ENCODE measurements at places on chromosomes 3 and 15.
A peak's percentile ranks its signal among the peaks of the same experiment; 100 is the strongest.

DNA sequence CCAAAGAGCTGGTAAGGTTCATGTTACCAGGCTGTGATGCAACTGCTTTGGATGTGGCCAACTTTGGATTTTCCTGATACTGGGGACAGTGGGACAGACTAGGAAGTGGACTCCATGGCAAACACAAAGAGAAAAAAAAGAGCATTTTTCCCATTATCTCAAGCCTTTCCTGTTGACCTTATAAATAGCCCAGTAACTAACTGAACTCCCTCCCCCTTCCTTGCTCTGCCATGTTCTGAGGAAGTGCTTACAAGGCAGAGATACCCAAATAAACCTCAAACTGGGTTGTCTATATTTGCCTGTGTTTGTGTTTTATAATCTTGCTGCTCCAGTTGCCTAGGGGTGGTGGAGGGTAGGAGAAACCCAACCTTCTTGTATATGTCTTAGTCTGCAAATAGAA lies 27.3 kb upstream of the SLC9A9 start:
- no peak for DNase-seq

- DNase-seq, result no peak
Measured at GRCh38 chr15:41483115-41483514, 10.6 kb upstream of the ITPKA start.

DNA sequence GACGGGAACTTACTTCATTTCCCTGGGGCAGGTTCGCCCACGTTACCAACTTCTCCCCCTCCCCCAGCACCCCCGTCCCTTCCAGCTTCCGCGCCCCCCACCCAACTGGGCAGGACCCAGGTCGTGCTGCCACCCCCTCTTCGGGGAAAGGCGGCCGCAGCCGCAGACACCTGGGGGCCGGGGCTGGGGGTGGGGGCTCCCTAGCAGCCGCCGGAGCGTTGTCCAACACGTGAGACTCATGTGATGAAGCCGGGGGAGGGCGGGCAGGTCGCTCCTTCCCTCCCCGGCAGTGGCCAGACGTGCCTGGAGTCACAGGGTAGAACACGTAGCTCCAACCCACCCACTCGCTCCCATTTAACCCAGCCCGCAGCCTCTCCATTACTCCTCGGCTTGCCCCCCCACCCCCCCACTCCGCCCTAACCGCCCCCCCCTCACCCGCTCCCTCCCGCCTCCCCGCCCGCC lies 240 bp upstream of the BHLHE40 start:
- DNase-seq, result peak; percentile 78

GRCh38 chr3:6468589-6468988 lies 392.3 kb upstream of the GRM7 start:
- no peak for DNase-seq

DNA sequence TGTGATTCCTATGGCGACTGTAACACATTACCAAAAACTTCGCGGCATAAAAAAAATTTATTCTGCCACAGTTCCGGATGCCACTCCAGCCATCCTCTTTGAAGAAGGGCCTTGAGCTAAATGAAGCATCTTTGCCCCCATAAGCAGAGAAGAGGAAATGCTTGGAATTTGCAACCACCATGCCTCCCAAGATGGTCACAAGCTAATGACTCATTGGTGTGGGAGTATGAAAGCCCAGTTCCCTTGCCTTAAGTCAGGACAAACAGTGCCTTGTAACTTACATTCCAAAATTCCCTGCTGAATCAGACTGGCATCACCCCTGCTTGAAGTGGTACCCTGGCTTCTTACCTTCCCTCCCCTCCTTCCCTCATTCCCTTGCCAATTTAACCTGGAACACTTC lies 1077.4 kb downstream of the EPHA3 start:
- DNase-seq, result no peak

- DNase-seq, result no peak
Measured at GRCh38 chr3:3800685-3801493, 1.7 kb downstream of the LRRN1 start.

DNA sequence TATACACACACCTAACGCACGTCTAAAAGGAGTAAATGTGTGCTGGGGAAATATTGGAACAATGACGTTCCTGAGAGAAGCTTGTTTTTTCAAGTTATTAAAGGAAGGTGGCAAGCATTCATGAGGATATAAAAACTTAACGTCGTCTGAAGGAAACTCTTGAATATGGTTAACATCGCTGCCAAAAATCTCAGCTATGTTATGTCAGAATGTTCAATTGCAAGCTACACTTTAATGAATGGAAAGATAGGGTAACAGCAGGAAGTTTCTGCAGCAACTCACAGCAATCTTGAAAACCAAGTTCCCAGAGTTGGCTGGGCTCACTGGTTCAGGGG lies 54.3 kb upstream of the MEF2A start:
- DNase-seq, result no peak

- DNase-seq, result no peak
Measured at GRCh38 chr3:109784285-109784684, 446.9 kb upstream of the DPPA4 start.

DNA sequence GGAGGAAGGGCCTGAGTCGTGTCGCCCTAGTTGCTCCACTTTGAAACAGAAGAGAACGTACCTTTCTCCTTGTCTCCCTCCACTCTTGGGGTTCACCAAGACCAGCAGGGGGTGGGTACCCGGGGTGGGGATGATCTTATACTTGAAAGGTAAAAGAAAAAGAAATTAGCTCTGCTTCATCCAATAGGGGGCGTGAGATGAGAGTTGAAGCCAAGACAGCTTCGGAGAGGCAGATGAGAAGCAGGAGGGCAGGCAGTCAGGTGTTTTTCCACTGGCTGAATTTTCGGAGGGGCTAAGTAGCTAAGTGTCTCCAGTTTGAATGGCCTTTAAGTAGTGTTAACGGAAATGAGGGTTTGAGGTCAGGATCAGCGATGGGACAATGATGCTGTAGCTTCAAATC lies 100.4 kb downstream of the DGKG start:
- no peak for DNase-seq

DNA sequence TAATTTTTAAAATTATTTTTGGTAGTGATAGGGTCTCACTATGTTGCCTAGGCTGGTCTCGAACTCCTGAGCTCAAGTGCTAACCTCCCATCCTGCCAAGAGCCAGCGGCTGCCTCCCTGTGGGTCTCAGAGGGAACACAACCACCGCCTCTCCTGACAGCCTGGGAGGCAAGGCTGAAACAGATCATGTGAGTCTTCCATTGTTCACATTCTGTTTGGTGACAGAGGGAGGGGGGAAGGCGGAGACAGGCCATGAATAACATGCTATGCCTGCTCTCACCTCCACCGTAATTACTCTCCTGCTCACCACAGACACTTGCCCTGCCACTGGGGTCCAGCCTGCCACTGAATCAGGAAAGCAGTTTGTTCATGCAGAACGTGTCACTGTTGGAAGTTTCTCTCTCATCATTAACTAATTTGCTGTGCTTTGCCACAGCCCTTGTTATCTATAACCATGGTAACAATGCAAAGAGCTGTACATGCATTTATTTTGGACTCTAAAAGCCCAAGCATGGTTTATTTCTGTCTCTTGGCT lies 78.4 kb upstream of the RASGRF1 start:
- DNase-seq, result no peak

DNA sequence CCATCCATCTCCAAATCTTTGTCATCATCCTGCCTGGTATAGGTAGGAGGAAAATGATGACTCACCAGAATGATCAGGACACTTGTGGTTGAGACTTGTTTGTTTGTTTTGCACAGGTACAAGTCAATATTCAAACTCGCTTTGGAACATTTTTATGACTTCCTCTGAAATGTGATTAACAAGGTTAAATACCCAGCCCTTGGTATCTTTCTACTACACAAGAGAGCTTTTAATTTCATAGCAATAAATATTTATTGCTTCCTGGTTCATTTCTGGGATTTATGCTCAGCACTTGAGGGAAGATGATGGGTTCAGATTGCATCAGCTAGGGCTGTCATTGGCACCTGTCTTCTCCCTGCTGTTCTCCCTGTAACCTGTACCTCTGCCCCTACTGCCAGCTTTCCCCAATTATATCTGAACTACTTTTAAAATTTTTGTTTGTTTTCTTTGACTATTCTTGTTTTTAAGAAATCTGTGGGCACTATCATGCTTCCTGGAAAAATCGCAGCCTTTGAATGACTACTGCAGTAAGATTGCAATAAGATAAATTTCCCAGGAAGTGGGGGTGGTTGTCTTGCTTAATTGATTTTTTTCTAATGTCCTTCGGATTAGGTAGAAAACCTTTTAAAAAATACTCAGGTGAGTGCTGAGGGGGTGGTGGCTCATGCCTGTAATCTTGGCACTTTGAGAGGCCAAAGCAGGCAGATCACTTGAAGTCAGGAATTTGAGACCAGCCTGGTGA lies 24.3 kb upstream of the GCNT3 start:
- no peak for DNase-seq

DNA sequence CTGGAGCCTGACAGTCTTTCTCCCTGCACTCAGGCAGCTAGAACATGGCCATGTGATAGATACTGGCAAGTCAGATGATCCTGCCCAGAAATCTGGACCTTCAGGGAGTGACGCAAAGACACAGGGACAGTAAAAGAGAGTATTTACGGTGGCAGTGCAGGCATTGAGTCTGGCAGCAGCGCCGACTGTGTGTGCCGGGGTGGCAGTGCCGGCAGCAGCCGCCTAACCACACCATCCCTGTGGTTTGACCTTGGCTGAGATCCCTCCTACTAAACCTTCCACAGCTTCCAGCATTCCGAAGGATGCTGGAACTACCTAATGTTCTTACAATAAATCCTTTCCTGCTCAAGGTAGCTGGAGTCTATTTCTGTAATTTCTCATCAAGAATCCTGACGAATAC lies 4.6 kb upstream of the TSPAN3 start:
- DNase-seq, result no peak

GRCh38 chr3:126300001-126300760 lies 57.0 kb downstream of the KLF15 start:
- no peak for DNase-seq

- no peak for DNase-seq
Measured at GRCh38 chr15:35444557-35445204, 101.3 kb downstream of the DPH6 start.

DNA sequence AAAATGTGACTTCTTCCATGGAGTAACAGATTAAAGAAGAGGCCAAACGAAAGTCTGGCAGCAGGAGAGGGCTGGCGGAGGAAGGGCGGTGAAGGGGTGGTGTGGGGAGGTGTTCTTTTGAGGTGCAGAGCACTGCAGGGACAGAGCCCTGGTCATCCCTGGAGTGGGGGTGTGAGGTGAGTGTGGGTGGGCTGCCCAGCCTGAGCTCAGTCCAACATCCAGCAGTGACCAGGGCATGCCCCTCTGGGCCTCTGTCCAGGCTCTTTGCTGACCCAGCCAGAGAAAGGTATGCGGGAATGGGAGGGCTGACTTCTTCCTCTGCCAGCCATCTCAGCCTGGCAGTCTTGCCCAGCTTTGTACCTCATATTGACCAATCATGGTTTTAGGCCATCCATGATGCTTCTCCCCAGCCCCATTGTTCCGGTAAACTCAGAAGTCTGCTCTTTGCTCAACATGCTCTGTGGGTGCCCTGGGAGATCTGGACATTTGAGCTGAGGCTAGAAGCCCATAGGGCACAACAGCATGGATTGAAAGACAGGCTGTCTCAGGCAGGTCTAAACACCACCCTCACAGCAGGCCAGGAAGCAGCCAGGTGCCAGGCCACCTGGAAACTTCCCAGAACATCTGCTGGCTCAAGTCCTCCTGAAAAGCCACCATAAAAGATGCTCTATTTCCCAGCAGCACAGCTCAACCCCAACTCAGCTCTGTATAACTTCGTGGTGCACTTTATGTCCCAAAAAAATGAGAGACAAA lies 25.9 kb upstream of the CXCR6 start:
- no peak for DNase-seq

- no peak for DNase-seq
Measured at GRCh38 chr3:116445311-116445841, at the start of gene LSAMP. Gene LSAMP, minus strand, starts transcription at chr3:116445487.

DNA sequence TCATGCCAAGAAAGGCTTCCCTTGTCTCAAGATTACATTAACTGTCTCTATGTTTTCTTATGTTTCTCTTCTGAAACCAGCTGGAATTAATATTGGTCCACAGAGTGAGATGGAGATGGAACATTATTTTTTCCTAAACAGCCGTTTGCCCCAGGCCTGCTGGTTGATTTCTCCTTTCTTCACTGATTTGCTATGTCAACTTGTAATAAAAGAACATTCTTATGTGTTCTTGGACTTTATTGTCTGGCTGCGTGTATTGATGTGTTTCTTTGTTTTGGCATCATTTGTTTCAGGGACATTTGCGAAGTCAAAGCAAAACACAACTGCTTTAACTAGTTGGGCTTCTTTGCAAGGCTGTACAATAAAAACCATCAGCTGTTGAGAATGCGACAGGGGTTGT lies 168.5 kb downstream of the FAM43A start:
- no peak for DNase-seq

- DNase-seq, result no peak
Measured at GRCh38 chr3:36918050-36918449, 26.8 kb downstream of the TRANK1 start.

DNA sequence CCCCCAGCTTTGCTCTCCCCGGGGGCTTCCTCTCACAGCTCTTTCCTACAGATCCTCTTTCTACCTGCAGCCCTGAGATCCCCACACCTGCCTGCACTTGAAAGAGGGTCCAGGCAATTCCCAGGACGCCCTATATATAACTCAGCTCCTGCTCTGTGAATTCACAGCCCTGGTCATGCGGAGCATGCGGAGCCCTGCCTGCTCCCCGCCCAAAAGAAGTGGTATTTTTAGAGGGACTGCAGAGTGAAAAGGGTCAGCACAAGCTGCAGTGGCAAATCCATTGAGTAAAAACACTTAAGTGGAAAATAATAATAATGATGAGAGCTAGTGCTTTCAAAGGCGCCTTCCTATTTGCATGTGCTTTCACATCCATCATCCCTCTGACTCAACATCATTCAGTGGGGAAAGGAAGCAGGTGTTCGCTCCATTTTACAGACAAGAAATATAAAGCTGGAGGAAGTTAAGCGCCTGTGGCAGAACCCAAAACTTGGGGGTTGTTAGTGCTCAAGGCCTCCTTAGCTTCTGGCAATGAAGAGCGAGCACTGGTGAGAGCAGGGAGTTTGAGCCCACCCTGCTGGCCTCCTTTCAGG lies 76.3 kb upstream of the LIPC start:
- no peak for DNase-seq

- no peak for DNase-seq
Measured at GRCh38 chr3:32681811-32682210, 3.2 kb upstream of the CNOT10 start.

- no peak for DNase-seq
Measured at GRCh38 chr3:197430934-197431333, 124.8 kb downstream of the BDH1 start.

DNA sequence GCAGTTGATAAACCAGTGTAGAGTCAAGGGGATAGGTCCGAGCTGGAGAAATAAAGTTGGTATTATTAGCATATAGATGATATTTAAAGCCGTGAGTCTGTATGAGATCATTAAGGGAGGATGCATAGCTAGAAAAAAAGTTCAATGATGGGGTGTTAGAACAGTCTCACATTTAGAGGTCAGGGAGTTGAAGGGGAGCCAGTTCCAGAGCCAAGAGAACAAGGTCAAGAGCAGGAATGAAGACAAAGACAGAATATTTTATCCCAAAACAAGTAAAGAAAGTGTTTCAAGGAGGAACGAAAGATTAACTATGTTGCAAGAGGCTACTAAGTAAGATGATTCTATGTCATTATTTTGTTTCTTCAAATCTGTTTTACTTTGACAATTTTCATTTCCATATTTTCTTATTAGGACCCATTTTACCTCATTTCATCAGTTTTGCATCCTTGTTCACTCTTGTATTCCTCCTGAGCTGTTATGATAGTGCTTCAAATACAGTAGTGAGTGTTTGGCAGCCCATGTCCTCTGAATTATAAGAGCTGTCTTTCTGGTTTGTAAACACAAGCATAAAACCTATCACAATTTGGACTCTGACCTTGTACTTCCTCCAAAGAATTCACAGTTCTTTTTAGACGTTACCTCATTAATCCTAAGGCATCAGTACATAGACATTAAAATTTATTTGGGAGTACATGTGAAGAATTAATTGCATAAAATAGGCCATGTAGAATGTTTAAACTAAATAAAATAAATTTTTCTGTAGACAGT lies 695.7 kb upstream of the NECTIN3 start:
- no peak for DNase-seq

Data from liver (tissue), 10 donors.